ENCODE measurements at places on chromosomes 2 and 18. TPM values are rescaled to one million over a fixed set of nuclear protein-coding genes. Genes with fewer than 3 reads are reported as not detected.

VWA3B gene
- total RNA-seq: 0.43 TPM

IL36G gene
- 0.10 TPM for total RNA-seq

C1QL2 gene
- total RNA-seq: 0.18 TPM

BOK gene
- 21.8 TPM for total RNA-seq

BCL11A gene
- total RNA-seq: 0.06 TPM

Measured in A549 treated with CpdA at 1 μM for 4 hours (cell line).